Hypothalamus (tissue), 51 donors: ENCODE measurements at places on chromosomes 16 and 17.

DNA sequence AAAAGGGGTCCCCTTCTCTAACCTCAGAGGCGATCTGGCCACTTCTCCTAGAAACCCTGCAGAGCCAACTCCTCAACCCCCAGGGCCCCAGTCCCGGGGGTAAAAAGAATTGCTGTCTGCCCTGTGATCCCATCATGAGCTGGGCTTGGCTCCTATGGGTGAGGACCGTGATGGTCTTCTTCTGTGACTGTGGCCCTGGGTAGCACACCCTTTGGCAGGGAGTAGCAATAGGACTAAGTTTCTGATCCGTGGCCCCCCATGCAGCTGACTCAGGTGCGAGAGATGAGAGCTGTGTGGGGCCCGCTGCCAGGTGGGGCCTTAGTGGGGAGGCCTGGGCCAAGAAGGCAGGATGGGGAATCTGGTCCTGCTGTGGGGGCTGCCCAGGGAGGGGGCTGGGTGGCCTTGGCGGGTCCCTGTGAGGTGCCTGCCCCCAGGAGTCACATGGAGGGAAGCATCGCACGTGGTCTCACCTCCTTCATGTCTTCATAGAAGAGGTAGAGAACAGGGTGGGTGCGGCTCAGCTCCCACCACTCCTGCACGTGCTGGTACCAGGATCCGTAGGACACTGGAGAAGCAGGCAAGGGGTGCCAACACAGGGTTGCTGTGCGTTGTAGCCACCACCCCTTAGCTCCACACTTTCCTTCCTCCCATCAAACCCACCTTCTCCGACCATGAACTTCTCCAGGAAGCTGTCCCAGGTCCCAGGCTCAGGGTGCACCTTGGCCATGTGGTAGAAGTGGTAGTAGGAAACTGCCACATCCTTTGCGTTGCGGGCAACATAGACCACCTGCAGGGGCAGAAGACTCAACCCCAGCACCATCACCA, 3.3 kb downstream of the SULT1A1 start:
- DNase-seq, result no peak

- no peak for DNase-seq
These were observed 2074.3 kb downstream of the TP53TG3F start for GRCh38 chr16:35533683-35534082.

- no peak for DNase-seq
These were observed 195.4 kb downstream of the KATNIP start for GRCh38 chr16:27745348-27745747.

- no peak for DNase-seq
These were observed 775 bp upstream of the PAGR1 start for GRCh38 chr16:29815032-29815721.

GRCh38 chr17:47288531-47289116, 35.0 kb downstream of the ITGB3 start:
- no peak for DNase-seq

DNA sequence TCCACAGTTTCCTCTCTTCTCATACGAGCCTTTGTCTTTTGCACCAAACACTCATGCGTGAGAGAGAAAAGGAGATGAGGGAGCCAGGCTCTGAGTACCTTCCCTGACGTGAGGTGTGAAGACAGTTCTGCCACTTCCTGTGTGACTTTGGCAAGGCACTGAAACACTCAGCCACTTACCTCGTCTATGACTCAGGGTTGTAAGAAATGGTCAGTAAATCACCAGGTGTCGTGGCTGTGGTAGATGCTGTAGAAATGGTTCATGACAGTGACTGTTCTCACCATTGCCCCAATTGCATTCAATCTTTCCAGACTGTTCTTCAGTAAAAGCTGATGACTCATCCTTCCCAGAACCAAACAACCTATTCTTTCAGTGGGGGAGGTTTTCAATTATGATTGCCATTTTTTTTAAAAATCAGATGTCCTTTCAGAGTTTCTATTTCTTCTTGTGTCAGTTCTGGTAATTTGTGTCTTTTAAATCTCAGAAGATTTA, 49.2 kb upstream of the CBFA2T3 start:
- no peak for DNase-seq

DNA sequence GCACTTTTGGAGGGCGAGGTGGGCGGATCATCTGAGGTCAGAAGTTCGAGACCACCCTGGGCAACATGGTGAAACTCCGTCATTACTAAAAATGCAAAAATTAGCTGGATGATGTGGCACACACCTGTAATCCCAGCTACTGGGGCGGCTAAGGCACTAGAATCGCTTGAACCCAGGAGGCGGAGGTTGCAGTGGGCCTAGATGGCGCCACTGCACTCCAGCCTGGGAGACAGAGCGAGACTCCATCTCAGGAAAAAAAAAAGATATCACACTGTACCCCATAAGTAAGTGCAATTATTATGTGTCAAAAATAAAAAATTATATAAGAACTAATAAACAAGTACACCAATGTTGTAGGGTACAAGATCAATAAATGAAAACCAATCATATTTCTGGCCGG, 200.0 kb downstream of the CDRT15L2 start:
- DNase-seq, result no peak

- no peak for DNase-seq
These were observed 55.0 kb upstream of the ZNF469 start for GRCh38 chr16:88327561-88328312.

GRCh38 chr17:41748275-41748674, 13.8 kb upstream of the HAP1 start:
- no peak for DNase-seq

DNA sequence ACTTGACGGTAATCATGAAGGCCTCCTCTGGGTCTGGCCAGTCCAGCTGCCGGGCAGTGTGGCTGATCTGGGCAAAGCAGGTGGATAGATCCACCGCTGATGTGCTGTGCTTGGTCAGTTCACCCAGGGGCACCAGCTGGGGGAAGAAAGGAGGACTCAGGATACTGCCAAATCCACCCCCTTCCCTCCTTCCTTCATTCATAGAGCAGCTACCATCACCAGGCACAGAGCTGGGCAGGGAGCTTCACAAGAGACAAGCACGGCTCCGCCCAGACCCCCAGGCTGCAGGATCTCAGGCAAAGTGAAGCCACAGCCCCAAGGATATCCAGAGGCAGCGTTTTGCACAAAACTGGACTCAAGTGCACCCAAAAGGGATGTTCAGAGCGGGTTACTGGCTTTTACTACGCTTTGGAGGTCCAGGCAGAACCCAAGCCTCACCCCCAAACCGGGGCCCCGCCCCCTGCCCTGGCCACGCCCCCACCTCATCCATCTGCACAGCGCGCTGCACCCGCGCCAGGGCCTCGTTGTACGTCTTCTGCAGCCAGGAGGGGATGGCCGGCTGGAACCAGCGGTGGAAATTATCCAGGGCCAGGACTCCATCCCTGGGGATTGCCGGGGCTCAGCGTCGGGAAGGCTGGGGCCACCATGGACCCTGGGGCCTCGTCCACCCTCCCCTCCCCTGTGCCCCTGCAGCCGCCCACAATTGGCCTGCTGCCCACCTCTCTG, 9.1 kb downstream of the UNC13D start:
- DNase-seq, result no peak

DNA sequence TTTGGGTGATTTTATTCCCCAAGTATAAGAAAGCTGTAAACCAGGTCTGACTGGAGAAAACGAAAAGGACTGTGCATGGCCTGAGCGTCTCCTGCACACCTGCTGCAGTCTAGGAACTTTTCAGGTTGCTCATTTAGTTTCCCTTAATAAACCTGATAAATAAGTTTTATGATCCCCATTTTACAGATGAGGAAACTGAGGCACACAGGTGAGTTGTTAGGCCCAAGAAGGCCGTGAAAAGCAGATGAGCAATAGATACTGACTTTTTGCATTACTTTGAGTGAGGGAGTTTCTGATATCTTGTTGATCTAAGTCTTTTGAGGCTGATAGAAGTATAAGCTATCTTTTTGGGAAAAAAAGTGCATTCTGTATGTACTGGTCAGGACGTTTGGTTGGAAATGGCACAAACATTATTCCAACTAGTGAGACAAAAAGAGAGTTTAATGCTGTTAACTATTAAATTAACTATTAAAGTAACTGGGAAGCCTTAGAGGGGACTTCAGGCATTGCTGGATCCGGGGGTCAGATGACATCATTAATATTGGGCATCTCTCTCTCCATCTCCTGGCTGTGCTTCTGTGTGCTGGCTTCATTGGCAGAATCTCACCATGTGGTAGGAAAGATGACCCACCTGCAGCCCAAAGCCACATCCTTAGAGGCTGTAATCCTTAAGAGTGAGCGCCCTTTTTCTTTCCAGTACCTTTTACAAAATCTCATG, 163.4 kb downstream of the CMIP start:
- no peak for DNase-seq

GRCh38 chr16:82300374-82300951, 130.4 kb upstream of the MPHOSPH6 start:
- DNase-seq, result no peak

- no peak for DNase-seq
These were observed 2.0 kb upstream of the SLC43A2 start for GRCh38 chr17:1630662-1631061.

DNA sequence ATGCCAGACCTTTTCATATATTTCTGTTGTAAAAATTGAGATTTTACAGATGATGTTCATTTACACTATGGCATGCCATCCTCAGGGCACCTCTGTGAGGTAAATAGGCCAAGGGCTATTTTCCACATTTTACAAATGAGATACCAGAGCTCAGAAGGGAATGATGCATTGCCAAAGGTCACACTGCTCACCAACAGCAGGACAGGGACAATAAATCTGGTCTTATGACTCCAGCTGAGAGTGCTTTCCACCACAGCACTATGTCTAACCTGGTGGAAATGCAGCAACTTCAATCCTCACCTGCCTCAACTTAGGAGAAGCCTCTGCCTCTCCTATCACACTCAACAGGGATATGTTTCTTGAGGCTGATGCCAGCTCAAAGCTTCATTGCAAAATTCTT, 40.6 kb downstream of the GRIN2A start:
- no peak for DNase-seq

DNA sequence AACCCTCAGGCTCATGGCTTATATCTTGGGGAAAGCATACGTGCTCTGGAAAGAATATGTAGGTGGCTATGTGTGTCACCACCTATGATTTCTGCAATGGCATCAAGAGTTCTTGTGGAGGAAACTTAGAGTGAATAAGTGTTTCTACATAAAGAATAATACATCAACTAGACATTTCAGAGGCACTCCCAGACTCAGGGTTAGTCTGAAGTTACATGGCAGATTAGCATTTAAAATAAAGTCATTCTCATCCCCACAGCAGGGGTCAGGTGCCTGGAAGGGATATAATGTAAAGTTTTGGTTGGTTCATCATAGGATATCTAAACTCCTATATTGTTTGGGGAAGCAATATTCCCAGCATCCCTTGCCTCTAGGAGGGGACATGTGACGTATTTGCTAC, 182.1 kb downstream of the PCTP start:
- no peak for DNase-seq
